Breast epithelium (tissue), 4 donors: ENCODE measurements at places on chromosomes 1 and 21. TPM values are rescaled to one million over a fixed set of nuclear protein-coding genes. Genes with fewer than 3 reads are reported as not detected.

The TAS1R3 gene
- 0.33 TPM for total RNA-seq

The USP24 gene
- 51.5 TPM for total RNA-seq

The GJA9 gene
- not detected for total RNA-seq

The OVAAL gene
- total RNA-seq: not detected

The SPRR2F gene
- not detected for total RNA-seq

The DISP1 gene
- total RNA-seq: 7.5 TPM

The SRM gene
- total RNA-seq: 71.4 TPM
